ENCODE measurements at places on chromosomes 13 and 19.

DNA sequence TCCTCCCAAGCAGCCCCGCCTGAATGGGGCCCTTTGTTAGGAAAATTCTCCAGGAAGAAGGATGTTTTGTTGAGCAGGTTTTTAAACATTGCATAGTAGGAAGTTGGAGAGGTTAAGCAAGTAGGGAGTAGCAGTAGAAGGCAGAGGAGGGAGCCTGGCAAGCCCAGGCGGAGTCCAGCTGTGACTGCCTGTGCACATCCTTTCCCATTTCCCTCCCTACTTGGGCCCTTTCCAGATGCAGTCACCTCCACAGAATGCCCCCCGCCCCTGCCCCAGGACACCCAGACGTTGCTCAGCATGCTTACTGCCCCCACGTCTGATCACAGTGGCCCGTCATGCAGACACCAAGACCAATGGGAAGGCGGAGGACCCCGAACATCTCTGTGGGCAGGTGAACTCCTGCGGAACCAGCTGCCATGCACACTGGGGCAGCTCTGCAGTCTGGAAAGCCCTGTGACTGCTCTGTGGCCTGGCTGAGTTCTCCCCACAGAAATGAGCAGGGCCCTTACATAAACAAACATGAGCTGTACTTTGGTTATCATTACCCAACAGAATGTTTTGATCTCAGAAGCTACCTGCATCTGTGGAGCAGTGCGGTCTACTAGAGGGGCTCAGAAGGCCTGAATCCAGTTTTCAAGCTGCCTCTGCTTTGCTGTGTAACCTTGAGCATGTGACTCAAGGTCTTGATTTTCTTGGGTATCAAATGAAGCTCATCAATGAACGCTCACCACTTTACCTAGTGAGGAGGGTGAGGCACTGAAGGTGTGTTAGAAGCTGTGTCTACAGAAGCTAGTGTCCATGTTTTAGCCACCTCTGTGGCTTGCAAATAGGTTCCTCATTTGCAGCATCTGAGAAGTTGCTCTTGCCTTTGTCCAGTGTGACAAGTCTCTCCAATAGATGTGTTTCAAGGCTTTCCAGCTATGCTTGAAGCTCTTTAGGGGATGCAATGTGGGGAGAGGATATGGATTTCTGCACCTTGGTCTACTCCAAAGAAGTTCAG is 84.2 kb downstream of the TNFRSF19 start:
- DNase-seq = no peak

DNA sequence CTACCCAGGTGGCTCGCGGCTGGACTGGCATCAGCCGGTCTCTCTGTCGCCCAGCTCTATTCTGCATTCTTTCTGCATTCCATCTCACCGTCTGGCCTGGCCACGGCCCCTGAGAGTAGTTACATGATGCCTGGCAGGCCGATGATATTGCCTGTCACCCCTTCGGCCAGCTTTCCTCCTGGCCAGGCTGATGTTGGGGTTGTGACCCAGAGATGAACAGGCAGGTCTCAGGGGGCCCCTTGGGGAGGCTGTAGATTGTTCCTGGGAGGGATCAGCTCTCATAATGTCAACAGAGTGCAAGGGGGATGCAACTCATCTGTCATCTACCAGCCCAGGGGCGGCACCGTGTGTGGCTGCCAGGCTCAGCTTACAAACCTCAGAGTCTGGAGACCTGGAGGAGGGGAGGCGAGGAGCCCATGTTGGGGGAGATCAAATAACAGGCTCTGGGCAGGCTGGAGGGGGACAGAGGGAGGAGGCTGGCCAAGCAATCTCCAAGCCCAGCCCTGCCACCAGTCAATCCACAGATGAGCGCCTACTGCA is 13.6 kb upstream of the FBXO17 start:
- no peak for DNase-seq

- DNase-seq = no peak
These were observed 808 bp downstream of the DNMT1 start for GRCh38 chr19:10193790-10194499.

GRCh38 chr13:104008075-104008474 is 941.9 kb upstream of the SLC10A2 start:
- DNase-seq = no peak

- DNase-seq = no peak
These were observed 14.8 kb downstream of the OPA3 start for GRCh38 chr19:45569619-45570421.

GRCh38 chr13:96460609-96461008 is 370.7 kb downstream of the HS6ST3 start:
- DNase-seq = no peak

GRCh38 chr13:71828117-71828516 is 38.9 kb downstream of the DACH1 start:
- DNase-seq = no peak

- no peak for DNase-seq
These were observed 1325.0 kb downstream of the UQCRFS1 start for GRCh38 chr19:27887946-27888345.

GRCh38 chr19:51097166-51097738 is 11.0 kb downstream of the CTU1 start:
- no peak for DNase-seq

- DNase-seq = no peak
These were observed 649 bp downstream of the TMEM91 start for GRCh38 chr19:41376998-41377365.

DNA sequence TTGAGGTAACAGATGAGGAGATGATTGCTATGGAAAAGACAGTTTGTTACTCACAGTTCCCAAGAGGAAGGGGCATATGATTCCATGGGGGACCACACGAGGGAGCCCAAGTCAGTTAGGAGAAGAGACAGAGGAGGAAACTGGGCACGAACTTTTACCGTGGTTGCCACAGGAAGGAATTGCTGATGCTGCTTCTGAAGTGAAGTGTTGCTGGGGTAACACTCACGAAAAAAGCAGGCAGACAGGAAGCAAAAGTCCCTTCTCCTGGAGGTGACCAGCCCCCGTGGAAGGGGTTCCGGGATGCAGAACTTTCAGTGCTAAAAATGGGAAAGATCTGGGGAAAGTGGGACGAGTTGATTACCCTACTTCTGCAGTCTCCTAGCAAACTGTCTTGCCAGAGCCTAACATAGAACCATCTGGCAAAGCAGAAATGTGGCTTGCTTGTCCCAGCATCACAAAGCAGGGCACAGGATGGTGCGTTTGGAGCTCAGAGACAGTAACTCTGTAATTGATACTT is 35.4 kb upstream of the MAP3K10 start:
- DNase-seq = no peak

- no peak for DNase-seq
These were observed 1141.6 kb upstream of the MIR17HG start for GRCh38 chr13:90205911-90206310.

- DNase-seq = no peak
These were observed 470.2 kb upstream of the PRR20A start for GRCh38 chr13:56670563-56670962.

- DNase-seq = no peak
These were observed 4.3 kb upstream of the ZDHHC20 start for GRCh38 chr13:21463424-21463823.

DNA sequence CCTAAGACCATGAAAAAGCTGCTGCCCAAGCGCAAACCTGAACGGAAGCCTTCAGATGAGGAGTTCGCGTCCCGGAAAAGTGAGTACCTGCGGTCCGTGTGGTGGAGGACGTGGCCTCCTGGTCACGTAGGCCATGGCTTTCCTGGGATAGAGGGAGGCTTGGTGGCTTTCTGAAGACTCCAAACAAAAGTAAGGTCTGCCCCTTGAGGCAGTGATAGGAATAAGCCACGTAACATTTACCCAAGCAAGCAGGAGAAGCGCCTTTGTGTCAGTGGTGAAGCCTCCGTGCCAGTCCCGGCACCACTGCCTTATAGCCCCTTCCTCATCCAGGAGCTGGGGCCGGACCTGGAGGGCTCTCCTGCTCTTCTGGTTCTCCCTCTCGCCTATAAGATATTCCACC is 34.3 kb upstream of the TEX29 start:
- DNase-seq = no peak

DNA sequence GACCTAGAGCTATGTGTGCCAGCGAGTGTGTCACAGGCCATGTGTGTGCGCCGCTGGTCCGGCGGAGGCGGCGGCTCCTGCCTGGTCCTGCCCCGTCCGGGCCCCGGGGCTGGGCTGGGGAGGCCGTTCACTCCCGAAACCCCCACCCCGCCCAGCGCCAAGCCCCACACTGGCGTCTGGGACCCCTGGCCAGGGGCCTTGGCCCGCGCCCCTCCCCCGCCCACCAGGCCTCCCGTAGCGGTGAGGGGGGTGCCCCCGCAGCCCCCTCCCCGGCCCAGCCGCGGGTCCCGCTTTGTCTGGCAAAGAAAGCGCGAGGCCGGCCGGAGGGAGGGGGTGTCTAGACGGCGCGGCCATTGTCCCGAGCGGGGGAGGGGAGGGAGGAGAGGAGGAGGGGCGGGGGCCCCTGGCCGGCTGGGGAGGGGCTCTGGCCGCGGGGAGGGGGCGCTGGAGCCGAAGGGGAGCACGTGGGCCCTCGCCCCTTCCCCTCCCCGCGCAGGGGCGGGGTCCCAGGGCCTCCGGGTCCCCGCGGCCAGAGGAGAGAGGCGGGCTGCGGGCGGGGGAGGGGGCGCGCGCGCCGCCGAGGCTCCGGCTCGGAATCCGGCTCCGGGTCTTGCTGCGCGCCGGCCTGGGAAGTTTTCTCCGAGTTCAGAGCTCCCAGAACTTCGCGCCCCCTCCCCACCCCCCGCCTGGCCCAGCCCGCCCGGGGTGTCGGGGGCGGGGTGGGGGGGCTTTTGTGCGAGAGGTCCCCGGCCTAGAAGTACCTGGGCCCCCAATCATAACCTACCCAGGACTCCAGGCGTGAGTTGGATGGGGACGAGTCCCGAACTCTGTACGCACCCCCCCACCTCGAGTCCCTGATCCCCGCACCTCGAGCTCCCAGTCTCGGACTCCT is 888 bp downstream of the NOTCH3 start:
- DNase-seq = no peak

GRCh38 chr19:3668331-3669081 is 31.8 kb downstream of the PIP5K1C start:
- DNase-seq = no peak

GRCh38 chr13:111790621-111791020 is 276.3 kb upstream of the SOX1 start:
- no peak for DNase-seq

DNA sequence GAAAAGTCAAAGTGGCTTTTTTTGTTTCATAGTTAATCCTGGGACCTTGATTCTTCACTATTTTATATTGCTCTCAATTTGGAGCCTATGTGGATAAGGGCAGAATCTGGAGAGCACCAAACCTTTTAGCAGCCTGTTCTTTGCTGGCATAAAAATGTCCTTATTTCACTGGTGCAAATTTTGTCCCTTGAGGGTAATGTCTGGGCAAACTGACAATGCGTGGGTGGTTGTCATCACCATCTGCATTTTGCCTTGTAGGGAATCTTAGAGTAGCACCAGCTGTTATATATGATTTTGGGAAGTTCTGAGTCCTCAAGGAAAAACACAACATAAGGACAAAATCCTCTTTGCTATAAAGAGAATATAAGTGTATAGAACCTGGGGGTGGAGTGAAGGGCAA is 336.9 kb upstream of the HTR2A start:
- no peak for DNase-seq

Measured in non-pigmented ciliary epithelial cell (primary cell).